ENCODE measurements at places on chromosomes 2 and 18.

DNA sequence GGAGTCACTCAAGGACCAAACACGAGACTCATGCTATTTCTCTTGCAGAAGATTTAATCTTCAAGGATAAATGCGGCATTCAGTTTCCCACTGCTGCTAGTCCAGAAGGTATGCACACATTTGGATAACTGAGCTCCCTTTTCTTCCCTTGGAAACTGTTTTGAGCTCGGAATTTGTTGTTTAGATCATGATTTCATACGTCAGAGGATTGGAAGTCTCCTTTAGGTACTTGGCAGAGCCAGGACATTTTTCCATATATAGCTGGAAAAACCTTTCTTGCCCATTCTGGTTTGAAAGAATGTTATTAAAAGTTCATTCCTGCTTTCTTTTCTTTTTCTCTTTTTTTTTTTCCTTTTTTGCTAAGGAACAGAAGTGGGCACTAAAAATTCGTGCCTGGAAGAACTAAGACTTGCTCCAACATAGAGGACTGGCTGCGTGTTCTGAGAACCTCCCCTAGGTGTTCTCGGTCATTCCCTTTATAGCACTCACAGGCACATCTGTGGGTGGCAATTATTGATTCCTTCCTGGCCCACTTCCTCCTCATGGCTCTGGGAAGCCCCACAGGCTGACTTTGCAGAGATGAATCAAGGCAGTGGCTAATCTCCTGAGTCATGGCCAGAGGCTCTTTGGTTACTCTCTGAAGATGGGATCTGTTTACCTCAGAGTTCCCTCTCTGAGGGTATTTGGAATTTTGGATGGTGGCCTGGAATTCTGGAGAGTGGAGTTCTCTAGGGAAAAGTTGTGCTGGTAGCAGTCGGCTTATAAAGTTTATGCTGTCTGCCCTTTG is 104.8 kb downstream of the PLCL1 start:
- DNase-seq, result no peak

- DNase-seq, result no peak
Observed at GRCh38 chr2:15693926-15694588, 102.4 kb downstream of the DDX1 start.

DNA sequence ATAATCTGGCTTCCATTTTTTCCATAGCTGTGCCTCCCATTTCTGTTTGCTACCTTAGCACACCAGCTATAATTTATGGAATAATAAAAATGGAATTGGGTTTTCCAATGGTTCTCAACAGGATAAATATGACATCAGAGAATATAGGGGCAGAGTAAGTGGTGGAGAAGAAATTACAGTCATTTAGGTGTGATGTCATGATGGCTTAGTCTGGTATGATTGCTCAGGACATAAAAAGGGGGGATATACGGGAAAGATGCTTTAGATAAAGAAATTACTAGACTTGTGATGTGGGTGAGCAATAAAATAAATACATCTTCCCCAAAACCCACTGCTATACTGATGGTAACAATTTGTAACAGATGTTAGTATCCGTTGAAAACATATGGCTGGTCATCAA is 21.6 kb upstream of the KIF5C start:
- DNase-seq, result no peak

GRCh38 chr2:236657215-236657614 is 87.6 kb downstream of the ACKR3 start:
- no peak for DNase-seq

GRCh38 chr2:102101849-102102635 is 40.5 kb upstream of the IL1R1 start:
- no peak for DNase-seq

DNA sequence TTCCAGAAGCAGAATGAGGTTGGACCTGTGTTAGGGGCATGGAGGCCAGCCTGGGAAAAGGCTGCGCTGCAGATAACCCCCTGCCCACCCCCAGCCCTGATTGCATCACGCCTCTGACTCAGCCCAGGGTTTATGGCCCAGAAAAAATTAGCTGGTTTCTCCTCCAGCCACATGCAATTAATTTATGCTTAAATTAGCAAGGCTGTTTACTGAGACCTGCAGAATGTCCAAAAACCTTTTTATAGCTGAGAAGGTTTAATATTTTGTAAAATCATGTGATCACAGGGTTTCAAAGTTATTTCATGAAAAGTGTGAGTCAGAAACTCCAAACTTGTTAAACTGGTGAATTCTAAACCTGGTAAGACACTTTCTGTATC is 123.1 kb upstream of the HDAC4 start:
- DNase-seq, result no peak

- DNase-seq, result no peak
Observed at GRCh38 chr2:170170281-170171040, 7.5 kb upstream of the MYO3B start.

- no peak for DNase-seq
Observed at GRCh38 chr18:45430041-45430440, 185.2 kb upstream of the SLC14A2 start.

DNA sequence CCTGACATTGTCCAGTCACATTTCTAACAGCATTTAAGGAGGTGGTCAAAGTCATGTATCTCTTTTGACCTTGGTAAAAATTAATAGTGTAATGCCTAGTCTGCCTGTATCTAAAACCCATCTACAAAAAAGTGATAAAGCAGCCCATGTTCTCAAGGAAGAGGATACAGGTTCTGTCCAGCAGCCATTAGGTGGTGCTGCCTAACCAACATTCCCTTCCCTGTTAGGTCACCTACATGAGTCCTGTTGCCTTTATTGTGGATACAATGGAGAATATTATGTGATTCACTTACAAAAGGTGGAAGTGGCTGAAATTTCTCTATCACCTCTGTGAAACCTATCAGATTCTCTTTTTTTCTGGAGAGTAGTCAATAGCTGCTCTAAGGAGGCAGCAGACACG is 52.5 kb downstream of the AQP4 start:
- no peak for DNase-seq

GRCh38 chr18:1505856-1506255 is 601.2 kb downstream of the ADCYAP1 start:
- no peak for DNase-seq

DNA sequence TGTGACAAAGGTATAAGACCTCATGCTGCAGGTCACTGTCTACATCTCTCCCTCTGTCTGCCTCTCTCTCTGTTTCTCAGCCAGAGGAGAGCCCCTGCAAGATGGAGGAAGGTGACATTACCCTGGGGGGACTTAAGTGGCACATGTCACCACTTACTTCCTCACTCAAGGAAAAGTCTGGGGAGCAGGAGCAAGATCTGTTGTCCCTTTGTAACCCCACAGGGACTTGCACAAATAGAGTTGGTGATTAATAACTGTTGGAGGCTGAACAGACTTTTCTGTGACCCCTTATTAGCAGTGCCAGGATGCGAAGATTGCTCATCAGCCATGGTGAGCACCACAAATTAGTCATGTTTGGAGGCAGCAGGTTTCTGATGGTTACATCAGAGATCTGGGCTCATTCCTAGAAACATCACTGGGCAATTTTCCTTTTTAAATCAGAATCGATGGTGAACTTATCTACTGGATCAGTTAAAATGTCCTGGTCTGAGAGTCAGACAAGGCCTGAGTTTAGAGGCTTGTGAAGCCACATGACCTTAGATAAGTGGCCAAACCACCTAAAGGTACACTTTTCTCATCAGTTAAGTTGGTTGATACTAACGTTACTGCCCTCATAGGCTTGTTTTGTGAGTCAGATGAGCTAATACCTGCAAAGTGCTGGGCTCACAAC is 81.2 kb upstream of the LTBP1 start:
- DNase-seq, result no peak

DNA sequence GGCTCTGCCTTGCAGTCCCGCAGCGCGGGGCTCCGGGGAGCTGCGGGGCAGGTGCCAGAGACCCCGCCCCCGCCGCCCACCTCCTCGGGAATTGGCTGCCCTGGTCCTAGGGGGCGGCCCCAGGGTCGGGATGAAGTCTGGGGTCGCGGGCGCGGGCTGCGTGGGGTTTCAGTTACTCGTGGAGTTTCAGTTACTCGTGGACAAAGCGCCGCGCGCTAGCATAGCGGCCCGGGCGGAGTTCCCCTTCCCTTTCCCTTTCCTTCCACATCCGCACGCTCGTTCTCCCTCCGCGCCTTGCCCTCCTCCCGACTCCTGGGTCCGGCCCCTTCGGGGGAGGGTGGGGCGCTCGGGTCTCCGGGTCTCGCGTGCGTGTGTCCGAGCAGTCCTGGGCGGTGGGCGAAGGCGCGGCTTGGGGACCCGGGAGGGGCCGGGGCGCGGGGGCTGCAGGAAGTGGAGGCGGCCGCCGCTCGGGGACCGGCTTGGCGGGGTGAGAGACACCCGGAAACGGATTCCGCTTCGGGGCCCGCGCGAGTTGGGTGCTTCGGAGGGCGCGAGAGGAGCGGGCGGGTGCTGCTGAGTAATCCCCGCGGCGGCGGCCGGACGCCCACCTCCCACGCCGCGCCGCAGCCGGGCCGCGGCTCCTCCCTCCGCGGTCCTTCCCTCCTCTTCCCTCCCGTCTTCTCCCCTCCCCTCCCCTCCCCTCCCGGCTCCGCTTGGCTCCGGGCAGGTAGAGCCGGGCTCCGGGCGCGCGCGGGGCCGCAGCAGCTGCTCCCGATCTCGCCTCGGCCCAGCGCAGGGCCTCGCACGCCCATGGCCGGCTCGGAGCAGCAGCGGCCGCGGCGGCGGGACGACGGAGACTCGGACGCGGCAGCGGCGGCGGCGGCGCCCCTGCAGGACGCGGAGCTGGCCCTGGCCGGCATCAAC is at the start of gene TTC39C:
Gene TTC39C, plus strand, starts transcription at position 693 of the 924 bp plus-strand sequence. Its CDS starts 118 bp downstream, at position 811.
- DNase-seq, result peak; percentile 79

DNA sequence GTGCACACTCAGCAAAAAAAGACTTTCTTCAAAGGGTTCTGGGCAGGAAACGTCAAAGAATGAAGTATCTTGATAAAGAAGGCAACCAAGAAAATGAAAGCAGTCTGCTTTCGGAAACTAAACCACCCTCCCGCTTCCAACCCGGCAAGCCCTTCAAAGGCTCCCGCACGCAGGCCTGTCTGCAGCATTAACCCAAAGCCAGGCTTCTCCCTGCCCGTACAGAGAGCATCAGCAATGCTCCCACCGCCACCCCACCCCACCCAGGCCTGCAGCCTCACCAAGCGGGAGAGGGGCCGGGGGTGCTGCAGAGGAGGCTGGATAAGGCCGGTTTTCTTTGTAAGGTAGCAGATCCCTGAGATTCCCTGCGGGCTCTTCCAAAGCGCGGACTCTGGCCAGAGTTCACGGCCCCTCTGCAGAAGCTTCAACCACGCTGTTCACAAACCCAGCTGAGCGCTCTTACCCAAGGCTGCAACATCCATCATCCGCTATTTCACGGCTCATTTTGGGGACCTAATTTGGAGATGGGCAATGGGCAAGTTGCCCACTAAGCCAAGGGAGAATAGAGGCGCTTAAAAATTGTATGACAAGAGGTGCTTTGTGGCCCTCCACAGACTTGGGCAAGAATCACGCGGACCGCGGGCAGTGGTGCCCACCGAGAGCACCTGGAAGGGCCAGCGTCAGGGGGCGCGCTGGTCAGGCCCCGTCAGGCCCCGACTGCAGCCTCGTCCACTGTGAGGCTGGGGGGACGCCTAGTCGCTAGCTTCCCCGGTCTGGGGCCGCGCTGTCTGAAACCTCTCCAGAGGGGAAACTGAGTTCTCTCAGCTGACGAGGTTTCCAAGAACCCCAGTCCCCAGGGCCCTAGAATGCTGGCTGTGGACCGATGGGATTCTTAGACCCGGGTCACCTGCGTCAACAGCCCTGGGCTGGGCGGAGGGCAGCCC is 225.4 kb upstream of the ID2 start:
- DNase-seq, result no peak

- no peak for DNase-seq
Observed at GRCh38 chr18:55988537-55988936, 400.5 kb upstream of the TCF4 start.

- DNase-seq, result peak; percentile 8
Observed at GRCh38 chr2:69741229-69741574, 732 bp upstream of the ANXA4 start.

DNA sequence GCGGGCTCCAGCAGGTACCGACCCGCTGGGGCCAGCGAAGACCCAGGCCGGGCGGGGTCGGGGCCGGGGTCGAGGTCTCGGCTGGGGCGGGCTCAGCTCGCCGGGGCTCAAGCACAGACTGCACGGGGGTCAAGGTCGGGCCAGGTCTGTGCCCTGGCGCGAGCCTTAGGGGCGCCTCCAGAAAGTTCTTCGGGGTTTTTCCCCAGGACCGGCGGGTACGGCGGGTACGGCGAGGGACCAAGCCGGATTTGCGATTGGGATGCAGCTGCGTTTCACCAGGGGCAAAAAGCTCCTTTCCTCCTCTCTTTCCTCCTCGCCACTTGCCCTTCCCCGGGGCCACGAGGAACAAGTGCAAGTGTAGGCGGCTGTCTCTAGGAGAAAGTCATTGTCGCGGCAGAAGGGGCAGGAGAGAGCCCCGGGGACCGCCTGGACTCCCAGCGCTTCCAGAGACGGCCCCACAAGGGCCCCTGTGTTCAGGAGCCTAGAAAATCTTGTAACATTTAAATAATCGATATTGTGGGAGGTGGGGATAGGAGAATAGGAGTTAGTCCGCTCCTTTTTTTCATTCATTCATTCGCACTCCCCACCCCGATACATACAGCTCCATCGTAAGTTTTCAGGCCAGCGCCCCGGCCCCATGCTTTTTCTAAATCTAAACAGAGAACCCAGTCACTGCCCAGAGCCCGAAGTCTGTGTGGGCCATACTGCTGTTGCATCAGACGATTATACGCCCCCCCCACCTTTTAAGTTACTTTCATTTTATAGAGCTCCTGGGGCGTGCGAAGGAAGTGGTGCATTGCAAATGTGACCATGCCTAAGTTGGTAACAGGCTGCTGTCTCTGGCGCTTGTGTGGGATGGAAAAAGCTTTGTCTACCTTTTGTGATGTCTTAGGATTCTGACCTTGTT is 679 bp downstream of the PMAIP1 start:
- peak; percentile 59 for DNase-seq

GRCh38 chr18:46250084-46250811 is 146.1 kb downstream of the HAUS1 start:
- DNase-seq, result peak; percentile 42

- no peak for DNase-seq
Observed at GRCh38 chr2:30336978-30337841, 105.9 kb downstream of the LBH start.

- no peak for DNase-seq
Observed at GRCh38 chr18:78979056-78979729, 425 bp upstream of the SALL3 start.

DNA sequence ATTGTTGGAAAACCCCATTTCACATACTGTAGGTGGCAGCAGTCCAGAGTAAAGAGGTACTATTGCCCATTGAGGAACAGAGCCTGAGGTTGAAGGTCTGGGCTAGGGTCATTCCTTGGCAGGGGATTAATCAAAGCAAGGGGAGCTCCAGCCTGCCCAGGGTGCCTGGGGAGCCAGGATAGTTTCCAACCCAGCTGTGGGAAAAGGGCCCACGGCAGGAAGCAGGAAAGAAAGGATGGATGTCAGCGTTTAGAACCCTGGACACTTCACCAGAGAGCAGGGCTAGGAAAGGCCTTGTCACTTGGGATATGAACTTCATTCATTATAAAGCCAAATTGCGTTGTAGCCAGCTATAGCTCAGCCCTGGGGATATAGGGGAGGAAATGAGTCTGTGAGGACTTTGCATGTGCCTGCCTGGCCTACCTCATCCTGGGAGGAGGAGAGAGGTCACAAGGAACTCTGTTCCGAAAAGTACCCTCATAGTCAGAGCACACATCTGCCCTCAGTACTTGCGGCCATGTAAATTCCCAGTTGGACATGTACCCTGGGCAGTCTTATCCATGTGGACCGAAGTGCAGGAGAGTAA is 140.2 kb upstream of the COPS8 start:
- DNase-seq, result no peak
